ENCODE measurements at places on chromosomes 16 and 17. TPM values are rescaled to one million over a fixed set of nuclear protein-coding genes. Genes with fewer than 3 reads are reported as not detected.

The PRKCB gene
- total RNA-seq: 1.3 TPM

The CCL13 gene
- total RNA-seq: 1.0 TPM

The CHP2 gene
- 0.16 TPM for total RNA-seq

The GPR139 gene
- not detected for total RNA-seq

The CD300H gene
- total RNA-seq: 1.5 TPM

The KRTAP1-1 gene
- not detected for total RNA-seq

The TSNAXIP1 gene
- 3.9 TPM for total RNA-seq

The NACA2 gene
- total RNA-seq: not detected

The OR2C1 gene
- total RNA-seq: not detected

The CLDN7 gene
- 5.4 TPM for total RNA-seq

The WFDC1 gene
- 0.16 TPM for total RNA-seq

The MYLK3 gene
- total RNA-seq: 0.59 TPM

The P2RX5 gene
- 0.32 TPM for total RNA-seq

- DNase-seq: no peak
Measured at GRCh38 chr17:12310811-12311210, 290.1 kb downstream of the MAP2K4 start.

DNA sequence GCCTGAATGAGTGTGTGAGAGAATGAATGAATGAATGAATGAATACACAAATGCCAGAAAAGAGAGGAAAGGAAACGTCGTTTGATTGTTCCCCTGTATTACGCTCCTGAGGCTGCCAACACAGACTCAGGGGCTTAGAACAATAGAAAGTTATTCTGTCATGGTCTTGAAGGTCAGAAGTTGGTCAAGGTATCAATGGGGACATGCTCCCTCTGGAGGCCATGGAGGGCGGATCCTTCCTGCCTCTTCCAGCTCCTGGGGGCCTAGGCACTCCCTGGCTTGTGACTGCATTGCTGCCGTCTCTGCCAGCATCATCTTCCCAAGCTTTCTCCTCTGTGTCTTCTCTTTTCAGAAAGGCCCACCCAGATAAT is 1.5 kb upstream of the SLC38A8 start:
- no peak for DNase-seq

DNA sequence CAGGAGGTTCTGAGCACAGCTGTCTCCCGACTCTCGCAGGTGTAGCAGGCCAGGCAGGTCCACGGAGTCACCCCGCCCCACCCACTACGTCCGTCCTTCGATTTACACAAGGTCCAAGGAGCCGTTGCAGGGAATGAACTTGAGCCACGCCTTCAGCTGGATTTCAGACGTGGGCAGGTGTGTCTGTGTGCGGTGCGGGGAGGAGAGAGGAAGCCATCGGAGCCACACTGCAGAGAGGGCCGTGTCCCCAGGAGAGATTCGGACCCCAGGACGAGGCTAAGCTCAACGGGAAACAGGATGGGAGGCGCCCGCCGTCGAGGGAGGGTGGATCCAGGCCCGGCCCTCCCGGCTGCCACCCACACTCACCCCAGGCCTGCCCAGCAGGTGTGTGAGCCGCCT is 50.3 kb downstream of the RPH3AL start:
- no peak for DNase-seq

- no peak for DNase-seq
Measured at GRCh38 chr17:57038486-57038885, 46.6 kb upstream of the AKAP1 start.

- DNase-seq: no peak
Measured at GRCh38 chr16:74280448-74280847, 16.2 kb upstream of the PSMD7 start.

- no peak for DNase-seq
Measured at GRCh38 chr17:71628306-71628705, 492.5 kb upstream of the SOX9 start.

DNA sequence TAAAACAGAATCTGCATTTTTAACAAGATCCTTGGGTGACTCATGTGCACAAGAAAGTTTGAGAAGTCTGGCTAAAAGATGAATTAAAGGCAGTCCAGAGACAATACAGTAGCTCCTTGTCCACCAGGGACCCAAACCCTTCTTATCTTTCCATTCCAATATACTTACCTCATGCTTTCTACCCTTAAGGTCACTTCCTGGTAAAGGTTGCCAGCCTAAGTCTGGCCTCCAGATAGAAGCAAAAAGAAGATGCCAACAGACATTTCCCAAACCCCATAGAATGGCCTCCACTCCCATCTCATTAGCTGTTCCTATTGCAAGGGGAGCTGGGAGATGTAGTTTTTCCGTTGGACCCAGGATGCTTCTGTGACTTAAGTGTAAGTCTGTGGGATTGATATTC is 101.4 kb upstream of the XYLT1 start:
- no peak for DNase-seq

DNA sequence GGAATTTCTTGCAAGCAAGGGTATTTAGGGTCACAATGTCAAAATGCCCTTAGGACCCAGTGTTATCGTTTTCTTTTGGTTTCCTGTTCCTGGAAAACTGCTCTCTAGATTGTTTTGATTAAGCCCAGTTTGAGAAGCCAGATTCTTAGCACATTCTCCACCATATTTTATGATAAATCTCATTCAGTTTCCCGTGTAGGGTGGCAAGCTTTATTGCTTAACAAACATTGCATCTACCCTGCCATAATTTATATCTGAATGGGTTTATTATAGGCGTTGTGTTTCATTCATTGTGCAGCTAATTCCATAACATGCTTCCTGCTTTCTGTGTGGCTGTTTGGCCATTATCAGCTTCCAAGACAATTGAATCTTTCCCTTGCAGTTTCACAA is 389.1 kb upstream of the DYNLRB2 start:
- DNase-seq: no peak

- DNase-seq: no peak
Measured at GRCh38 chr17:556431-556995, 158.1 kb downstream of the VPS53 start.

GRCh38 chr16:8370374-8371270 is 219.7 kb downstream of the TMEM114 start:
- DNase-seq: no peak

DNA sequence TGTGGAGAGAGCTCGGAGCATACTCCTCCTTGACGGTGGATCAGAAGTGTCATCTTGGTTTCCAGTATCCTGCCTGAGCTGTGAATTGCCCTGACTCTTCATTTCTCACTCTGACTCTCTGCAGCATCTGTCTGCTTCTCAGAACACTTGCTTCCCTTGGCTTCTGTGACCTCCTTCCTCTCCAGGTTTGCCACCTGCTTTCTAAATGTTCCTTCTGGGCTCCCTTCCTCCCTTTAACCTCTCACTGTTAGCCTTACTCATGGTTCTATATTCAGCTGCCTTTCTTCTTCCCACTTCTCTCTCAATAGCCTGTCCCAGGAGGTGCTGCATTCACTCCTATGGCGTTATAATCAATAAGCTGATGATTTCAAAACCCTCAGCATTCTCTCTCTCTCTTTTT is 11.2 kb upstream of the PRKAR1A start:
- DNase-seq: no peak

DNA sequence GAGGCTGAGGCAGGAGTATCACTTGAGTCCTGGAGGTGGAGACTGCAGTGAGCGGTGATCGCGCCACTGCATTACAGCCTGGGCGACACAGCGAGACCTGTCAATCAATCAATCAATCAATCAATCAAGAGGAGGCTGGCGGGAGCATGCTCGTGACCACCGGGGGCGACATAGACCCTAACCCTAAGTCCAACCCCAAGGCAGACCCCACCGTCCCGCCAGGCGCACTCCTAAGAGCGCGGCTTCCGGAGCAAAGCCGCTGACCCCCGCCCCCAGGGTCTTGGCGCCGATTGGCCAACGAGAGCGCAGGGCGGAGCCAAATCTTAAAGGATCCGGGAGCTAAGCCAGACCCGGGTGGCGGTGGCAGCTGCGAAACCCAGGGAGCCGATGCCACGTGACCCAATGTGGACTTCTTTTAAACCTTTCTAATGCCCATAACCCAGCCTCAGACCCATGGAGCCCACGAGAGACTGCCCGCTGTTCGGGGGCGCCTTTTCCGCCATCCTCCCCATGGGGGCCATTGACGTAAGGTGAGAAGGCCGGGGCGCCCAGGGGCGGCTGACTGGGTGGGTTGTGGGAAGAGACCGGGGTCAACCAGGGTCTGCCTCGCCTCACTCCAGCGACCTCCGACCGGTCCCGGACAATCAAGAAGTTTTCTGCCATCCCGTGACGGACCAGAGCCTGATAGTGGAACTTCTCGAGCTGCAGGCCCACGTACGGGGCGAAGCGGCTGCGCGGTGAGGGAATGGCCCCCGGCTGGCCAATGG is at the start of gene RANGRF:
Gene RANGRF (plus strand): TSS at position 335 of the 767 bp plus-strand sequence. CDS start 119 bp downstream, at position 454.
- DNase-seq: peak; percentile 92

DNA sequence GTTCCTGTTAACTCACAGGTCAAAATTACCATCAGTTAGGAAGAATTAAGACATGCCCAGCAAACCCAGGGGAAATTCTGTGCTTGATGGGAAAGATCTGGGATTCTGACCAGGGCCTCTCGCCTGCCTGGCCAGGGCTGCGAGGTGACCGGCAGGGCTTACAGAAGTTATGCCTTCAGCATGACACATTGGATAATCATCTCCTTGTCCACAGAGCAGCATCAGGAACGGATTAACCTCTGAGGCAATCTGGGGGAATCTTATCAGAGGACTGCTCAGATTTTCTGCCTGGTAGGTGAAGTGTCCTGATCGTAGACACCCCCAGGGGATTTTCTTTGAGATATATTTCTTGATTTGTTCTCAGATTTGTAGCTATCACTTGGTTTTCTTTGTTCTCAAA is 172.5 kb downstream of the HS3ST3A1 start:
- DNase-seq: no peak

GRCh38 chr16:66150698-66151482 is 215.6 kb upstream of the CDH5 start:
- no peak for DNase-seq

- no peak for DNase-seq
Measured at GRCh38 chr16:84136331-84137125, 8.4 kb downstream of the HSDL1 start.

DNA sequence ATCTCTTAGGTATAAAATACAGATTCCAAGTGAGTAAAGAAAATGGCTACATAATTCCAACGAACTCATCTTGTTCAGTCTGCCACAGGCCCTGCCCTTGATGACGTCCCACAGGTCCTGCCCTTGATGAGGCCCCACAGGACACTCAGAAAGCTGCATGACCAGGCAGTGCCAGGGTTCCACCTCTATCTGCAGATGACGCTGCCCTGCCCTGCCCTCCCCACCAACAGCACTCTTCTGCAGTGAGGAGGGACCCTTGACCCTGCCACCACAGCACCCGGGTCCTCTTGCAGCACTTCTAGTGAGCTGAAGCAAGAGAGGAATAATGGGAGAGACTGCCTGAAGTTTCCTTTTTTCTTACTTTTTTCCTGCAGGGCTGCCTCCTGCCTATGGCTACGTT is 118.4 kb downstream of the VPS53 start:
- no peak for DNase-seq

DNA sequence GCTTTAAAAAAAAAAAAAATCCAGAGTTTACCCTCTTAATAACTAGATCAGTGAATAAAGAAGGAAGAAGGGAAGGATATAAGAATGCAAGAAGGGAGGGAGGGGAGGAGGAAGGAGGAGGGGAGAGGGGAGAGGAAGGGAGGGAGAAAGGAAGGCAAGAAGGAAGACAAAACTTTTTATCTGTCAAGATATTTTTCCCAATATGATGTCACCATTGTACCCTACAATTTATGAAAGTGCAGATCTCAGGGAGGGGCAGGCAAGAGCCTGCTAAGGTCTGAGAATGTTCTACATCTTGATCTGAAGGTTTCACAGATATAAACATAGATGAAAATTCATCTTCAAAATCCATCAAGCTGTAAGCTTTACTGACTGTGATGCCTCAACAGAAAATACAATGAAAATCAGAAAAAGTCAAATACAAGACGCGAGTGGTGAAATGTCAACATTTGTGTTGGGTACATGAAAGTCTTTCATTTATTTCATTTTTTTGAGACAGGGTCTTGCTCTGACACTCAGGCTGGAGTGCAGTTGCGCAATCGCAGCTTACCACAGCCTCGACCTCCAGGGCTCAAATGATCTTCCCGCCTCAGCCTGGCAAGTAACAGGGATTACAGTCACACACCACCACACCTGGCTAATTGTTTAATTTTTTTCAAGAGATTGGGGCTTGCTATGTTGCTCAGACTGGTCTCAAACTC is 57.1 kb upstream of the EMP2 start:
- DNase-seq: no peak

DNA sequence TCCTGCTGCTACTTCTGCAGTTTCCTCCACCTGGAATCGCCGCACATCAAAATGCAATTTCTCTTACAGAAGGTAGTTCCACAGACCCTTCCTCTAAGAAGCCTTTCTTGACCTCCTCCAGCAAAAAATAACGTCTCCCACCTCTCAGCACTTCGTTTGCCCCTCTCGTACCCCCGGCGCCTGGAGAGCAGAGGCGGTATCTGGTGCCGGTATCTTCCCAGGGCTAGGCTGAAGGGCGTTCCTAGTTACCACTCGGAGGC is 482 bp downstream of the DCTPP1 start:
- no peak for DNase-seq

DNA sequence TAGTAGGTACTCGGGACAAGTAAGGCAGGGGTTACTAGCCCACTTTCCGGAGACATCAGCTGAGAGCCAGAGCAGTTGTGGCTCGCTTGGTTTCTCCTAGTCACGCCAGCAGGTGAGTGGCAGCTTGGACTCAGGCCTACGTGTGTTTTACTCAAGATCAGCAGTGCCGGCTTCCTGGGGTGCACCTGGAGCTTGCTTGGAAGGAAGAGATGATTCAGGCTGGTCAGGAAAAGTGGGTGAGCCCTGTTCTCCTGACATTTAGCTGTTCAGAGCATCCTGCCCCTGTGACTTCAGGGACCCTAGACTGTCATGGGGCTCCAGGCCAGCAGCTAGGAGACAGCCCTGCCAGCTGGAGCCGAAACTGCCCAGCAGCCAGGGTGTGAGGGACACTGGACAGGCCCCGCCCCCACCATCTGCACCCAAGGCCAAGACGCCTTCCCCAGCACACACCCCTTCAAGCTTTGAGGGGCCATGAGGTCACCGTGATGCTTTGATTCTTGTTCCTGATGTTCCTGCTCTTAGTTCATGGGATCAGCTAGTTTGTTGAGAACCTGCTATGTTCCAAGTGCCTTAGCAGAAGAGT is 238.0 kb upstream of the CIBAR2 start:
- no peak for DNase-seq

GRCh38 chr16:396605-397004 is 394 bp upstream of the NME4 start:
- DNase-seq: no peak

DNA sequence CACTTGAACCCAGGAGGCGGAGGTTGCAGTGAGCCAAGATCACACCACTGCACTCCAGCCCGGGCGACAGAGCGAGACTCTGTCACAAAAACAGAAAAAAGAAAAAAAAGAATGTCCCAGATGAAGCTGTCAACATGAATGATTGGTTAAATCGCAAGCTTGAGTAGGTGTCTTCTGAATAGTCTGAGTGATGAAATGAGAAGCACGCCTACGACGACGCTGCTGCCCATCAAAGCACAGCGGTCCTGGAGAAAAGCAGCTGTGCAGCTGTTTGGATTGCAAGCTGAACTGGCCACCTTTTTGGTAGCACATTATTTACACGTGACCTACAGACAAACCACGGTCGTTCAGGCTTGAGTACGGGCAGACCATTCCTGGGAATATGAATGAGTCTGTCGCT is 12.5 kb downstream of the ADCY9 start:
- no peak for DNase-seq

- DNase-seq: no peak
Measured at GRCh38 chr17:69141431-69142174, at the start of gene ABCA6. TSS of gene ABCA6 (minus strand) at chr17:69141895. CDS start at chr17:69140703, 1,192 bp downstream.

GRCh38 chr17:35447499-35447898 is 1.1 kb downstream of the SLFN13 start:
- DNase-seq: no peak
